Hematopoietic multipotent progenitor cell treated with erythropoietin and hydrocortisone succinate and interleukin-3 and kit ligand, for 17 days (in vitro differentiated cells): ENCODE measurements at places on chromosomes 1 and 21.

- no peak for DNase-seq
These were observed 378 bp downstream of the ANKRD65 start for GRCh38 chr1:1420654-1421141.

GRCh38 chr1:19445417-19446342 is 39.7 kb downstream of the CAPZB start:
- no peak for DNase-seq

DNA sequence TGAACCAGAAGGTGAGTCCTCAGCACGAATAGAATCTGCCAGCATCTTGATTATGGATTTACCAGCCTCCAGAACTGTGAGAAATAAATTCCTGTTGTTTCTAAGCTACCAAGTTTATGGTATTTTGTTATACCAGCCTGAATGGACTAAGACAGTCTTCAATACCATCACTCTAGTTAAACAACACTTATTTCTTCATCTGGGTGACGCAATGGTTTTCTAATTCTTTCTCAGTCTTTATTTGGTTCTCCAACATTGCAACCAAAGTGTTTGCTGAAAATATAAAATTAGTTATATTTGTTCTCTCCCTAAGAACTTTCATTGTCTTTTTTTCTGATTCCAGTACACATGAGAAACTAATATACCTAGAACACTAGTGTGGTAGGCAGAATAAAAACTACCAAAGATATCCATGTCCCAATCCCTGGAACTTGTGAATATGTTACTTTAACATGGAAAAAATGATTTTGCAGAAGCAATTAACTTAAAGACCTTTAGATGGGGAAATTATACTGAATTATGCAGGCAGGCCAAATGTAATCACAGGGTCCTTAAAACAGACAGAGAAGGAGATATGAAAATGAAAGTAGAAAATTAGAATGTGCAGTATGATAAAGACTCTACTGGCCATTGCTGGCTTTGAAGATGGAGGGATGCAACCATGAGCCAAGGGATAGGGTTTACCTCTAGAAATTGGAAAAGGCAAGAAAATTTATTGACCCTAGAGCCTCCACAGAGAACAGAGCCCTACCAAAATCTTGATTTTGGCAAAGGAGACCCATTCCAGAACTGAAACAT is 1115.1 kb downstream of the PLA2G4A start:
- DNase-seq: no peak

- DNase-seq: no peak
These were observed 3.6 kb upstream of the OTUD3 start for GRCh38 chr1:19878637-19878985.

- no peak for DNase-seq
These were observed 676.6 kb downstream of the MATN1 start for GRCh38 chr1:30046751-30047150.

DNA sequence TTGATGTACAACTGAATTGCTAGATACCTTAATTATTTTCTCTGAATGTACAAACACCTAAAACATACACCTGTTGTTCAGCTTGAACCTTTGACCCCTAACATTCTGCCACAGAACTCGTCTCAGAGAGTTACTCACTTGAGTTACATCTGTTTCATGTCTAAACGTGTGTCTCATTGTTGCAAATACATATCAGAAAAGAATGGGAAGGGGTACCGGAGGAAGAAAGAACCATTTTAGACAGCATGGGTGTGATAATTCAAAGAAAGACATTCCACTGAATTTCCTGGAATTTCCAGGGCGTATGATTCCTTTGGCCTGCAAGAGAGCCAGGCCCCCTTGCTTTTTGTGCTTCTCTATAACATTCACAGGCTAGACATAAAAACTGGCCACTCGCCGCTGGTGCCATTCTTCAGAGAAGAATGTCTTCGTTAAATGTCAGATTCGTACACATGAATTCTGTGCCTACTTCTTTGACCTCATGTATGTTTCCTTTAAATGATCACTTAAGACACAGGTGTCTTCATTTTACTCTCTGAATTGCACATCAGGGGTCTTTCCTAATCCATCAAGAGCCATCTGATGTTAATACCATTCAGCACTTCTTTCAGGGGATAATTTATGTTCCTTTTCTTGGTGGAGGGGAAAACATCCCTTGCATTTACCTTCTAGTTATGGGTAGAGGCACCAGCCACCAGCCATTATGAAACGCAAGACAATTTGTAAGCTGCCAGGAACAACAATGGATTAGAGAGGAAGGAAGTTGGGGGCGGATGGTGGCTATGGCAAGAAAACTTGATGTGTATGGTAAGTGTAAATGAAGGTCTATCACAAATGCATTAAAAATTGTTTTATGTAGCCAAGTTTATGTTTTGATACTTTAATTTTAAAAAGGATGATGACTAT is 12.7 kb downstream of the ATF3 start:
- DNase-seq: no peak

- no peak for DNase-seq
These were observed 36.9 kb upstream of the ST6GALNAC5 start for GRCh38 chr1:76830373-76830772.
